ENCODE measurements at places on chromosomes 16 and 17.

GRCh38 chr17:29189355-29189754 is 9.2 kb upstream of the MYO18A start:
- no peak for DNase-seq

- no peak for DNase-seq
These were observed 15.0 kb upstream of the CBX8 start for GRCh38 chr17:79811868-79812352.

DNA sequence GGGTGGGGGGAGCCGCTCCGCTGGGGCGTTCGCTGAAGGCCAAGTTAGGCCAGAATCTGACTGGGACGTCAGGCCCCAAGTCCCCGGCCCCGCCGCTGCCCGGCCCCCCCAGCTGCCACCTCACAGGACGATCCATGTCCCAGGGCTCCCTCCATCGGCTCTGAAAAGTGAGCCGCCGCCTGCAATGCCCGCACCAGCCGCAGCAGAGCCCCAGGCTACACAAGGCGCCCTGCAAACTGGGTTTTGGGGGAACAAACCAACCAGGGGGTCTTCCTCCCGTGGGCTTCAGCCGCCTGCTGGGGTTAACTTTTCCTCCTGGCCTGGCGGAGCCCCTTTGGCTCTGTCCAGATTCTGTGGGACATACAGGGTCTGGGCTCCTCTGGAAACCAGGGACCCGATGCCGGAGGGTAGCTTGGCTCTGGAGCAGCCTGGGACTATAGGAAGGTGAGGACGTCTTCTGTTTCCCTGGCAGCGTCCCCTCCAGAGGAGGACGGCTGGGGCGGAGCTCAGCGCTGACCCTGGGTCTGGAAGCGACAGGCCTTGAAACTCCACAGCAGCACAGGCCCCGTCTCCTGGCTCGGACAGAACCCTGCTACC is 835 bp downstream of the NME4 start:
- no peak for DNase-seq

DNA sequence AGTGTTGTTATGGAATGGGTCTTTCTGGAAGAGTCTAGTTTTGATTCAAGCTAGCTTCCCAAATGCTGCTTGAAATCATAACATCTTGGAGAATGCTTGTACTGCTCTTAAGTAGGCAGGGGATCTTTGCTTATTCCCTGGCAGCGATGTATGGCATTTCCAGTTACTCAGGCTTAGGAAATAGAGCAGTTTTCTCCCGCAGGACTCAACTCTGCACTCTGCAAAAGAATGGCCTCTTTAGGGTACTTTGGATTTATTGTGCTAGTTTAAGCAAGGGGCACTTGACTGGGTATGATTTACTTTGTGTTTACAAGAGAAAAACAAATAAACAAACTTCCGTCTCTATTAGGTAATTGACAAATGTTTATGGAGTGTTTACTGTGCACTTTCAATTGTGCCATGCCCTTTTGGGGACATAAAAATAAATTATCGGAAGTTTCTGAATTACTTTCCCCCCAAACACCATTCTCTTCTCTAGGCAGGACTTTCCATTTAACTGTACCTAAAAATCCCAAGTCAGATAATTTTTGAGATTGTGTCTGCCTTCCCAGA is 164.0 kb downstream of the MAP2K6 start:
- no peak for DNase-seq

GRCh38 chr17:58269557-58270291 is 11.0 kb downstream of the MPO start:
- no peak for DNase-seq

GRCh38 chr17:33316746-33317145 is 23.7 kb upstream of the ASIC2 start:
- DNase-seq, result no peak

GRCh38 chr16:64754279-64754678 is 367.6 kb downstream of the CDH11 start:
- DNase-seq, result no peak

GRCh38 chr16:28317040-28317880 is 24.9 kb downstream of the SBK1 start:
- peak; percentile 79 for DNase-seq

DNA sequence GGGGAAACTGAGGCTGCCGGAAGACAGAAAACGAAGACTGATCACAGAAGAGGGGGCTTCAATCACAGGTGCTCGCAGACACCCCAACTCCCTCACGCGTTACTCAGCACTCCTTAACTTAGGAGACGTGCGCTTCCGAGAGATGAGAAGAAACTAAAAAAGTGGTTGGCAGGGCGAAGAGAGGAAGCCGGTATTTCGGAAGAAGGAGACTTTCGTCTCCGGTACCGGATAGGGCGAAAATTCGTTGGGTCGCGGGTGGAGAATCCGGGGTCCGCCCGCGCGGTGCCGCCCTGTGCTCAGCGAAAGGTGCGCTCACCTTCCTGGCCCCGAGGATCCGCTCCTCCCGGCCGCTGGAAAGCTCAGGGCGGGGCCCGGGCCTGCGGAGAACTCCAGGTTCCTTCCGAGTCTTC is 917 bp upstream of the TBX2 start:
- DNase-seq, result no peak

DNA sequence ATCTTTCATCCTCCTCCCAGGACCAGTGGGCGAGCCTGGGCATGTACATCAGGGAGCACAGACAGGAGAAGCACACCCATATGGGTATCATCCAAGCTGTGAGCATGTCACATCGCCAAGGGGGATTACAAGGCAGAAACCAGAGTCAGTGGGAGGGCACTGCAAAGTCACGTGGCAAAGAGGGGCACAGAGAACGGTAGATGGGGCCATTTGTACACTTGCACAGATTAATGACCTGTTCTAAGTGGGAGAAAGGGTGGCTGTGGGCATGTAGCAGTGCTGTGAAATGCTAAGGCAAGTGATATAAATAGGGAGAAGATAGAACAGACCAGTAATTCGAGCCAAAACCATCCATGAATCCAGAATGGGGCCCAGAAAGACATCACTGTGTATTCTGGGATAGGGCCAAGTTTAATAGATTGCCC is 265.0 kb downstream of the CPPED1 start:
- no peak for DNase-seq

DNA sequence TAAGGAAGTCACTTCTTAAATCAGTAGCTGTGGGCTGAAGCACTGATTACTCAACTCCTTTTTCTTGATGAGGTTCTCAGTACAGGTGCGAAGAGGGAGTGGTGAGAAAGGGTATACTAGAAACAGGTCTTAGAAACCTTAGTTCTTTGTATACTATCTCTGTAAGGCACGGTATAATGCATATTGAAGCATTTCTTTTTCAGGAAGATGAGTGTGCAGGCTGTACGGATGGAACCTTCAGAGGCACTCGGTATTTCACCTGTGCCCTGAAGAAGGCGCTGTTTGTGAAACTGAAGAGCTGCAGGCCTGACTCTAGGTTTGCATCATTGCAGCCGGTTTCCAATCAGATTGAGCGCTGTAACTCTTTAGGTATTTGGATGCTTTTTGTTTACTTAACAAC is 39.2 kb downstream of the CYLD start:
- DNase-seq, result peak; percentile 36

DNA sequence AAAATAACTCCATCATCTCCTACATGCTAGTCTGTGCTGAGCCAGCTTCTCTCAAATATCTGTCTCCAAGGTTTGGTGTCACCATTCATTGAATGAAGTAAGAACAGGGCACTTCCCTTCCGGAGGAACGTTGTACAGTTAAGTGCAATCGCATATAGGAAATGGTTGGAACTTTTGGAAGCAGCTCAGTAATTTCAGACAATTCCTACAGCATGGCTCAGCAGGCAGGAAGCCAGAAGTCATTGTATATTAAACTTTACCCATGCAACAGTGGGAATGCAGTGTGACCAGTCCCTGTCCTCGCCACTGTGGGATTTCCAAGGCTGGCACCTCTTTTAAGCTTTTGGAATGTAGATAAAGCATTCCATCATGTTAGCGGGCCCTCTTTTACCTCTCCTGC is 51.1 kb upstream of the MYH2 start:
- no peak for DNase-seq

- DNase-seq, result no peak
These were observed 5.8 kb upstream of the GSE1 start for GRCh38 chr16:85607321-85607765.

GRCh38 chr17:28145348-28145747 is 102.9 kb downstream of the NLK start:
- no peak for DNase-seq

- peak; percentile 12 for DNase-seq
These were observed 29.4 kb downstream of the TANC2 start for GRCh38 chr17:62995377-62995885.

DNA sequence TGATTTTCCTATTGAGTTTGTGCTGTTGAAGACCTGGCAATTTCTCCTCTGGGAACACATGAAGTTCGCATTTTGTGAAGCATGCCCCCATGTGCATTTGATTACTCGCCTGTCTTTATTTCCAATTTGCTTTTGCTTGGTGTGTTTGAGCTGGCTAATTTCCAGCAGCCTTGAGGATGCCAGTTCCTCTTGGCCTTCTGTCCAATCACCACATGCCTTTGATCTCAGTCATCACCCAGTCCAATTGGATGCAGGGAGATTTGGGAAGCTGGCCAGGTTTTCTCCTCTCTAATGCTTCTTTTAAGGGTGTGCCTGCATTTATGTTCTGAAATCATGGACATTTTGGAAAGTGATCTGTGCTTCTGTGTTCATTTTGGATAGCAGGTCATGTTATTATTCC is 3.8 kb upstream of the TMEM100 start:
- no peak for DNase-seq

- no peak for DNase-seq
These were observed 44.2 kb upstream of the HNF1B start for GRCh38 chr17:37789021-37789565.

- no peak for DNase-seq
These were observed 3.4 kb upstream of the PNPO start for GRCh38 chr17:47937941-47938340.

GRCh38 chr17:17682293-17682736 is 1.1 kb downstream of the RAI1 start:
- peak; percentile 33 for DNase-seq

DNA sequence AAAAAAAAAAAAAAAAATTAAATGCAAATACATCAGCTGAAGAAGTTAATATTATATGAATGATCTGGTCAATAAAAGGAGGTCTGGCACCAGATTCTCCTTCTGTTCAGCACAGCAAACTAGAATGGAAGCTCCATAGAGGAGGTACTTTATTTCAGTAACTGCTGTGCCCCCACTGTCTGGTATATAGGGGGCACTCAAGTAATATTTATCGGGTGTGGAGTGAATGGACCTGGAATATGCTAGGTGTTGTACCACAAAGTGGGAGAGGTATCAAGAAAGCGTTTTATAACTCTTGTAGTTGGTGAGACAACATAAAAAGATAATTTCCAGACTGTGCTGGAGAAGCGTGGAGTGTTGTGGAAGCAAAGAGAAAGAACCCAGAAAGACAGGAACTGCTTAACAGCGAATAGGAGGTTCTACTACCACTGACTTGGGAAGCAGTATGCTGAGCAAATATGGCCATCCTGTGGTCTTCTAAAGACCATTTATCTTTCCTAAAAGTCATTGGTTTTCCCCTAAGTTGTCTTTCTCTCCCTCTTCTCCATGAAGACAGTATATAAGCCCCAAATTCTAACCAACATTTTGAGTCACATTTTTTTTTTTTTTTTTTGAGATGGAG is 12.2 kb upstream of the PRKCA start:
- DNase-seq, result no peak

- DNase-seq, result no peak
These were observed 95.2 kb upstream of the SEC14L1 start for GRCh38 chr17:77045441-77046041.

GRCh38 chr16:73166947-73167550 is 119.1 kb upstream of the ZFHX3 start:
- DNase-seq, result no peak

DNA sequence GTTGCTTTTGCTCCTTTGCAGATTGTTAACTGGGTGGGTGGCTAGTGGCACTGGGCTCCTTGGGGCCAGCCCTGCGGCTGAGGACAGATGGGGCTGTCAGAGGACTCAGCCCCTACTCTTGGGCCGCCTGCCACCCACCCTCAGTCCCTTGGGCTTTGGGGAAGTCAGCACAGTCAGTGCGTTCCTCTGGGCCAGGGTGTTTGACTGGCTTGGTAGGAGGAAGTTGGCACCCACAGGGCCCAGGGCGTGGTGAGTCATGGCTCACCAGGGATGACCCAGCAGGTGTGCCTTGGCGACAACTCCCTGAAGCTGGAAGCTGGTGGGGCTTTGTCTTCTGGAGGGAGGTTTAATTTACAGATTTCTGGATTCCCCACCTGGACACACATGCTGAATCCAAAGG is 32.4 kb downstream of the HAPSTR1 start:
- no peak for DNase-seq

GRCh38 chr16:14549789-14550153 is 80.3 kb downstream of the PARN start:
- no peak for DNase-seq

DNA sequence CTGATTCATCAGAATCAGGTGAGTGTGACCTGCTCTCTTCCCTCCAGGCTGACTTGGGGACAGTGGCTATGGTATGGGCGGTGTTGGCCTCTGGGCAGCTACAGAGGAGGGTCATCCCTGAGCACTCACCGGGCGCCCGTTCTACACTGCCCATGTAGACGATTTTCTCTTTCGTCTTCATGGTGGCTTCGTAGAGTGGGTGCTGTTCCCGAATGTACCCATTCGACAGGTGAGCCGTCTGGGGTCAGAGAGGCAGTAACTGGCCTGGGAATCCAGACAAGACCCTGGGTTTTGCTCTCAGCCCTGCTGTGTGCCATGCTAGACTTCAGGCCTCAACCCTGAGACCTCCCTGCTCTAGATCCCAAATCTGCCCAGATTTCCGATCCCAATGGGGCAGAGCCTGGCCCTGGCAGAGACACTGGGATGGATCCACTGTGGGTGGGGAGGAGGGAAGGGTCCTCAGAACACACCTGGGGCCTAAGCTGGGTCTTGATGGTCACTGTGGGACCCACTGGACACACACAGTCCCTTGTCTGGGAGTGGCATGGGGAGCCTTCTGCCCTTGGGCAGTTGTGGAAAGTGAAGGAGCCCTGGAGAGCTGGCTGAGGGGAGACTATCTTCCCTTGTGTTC is 13.2 kb downstream of the USP6 start:
- DNase-seq, result no peak

GRCh38 chr17:56231693-56232092 is 78.4 kb downstream of the ANKFN1 start:
- no peak for DNase-seq

DNA sequence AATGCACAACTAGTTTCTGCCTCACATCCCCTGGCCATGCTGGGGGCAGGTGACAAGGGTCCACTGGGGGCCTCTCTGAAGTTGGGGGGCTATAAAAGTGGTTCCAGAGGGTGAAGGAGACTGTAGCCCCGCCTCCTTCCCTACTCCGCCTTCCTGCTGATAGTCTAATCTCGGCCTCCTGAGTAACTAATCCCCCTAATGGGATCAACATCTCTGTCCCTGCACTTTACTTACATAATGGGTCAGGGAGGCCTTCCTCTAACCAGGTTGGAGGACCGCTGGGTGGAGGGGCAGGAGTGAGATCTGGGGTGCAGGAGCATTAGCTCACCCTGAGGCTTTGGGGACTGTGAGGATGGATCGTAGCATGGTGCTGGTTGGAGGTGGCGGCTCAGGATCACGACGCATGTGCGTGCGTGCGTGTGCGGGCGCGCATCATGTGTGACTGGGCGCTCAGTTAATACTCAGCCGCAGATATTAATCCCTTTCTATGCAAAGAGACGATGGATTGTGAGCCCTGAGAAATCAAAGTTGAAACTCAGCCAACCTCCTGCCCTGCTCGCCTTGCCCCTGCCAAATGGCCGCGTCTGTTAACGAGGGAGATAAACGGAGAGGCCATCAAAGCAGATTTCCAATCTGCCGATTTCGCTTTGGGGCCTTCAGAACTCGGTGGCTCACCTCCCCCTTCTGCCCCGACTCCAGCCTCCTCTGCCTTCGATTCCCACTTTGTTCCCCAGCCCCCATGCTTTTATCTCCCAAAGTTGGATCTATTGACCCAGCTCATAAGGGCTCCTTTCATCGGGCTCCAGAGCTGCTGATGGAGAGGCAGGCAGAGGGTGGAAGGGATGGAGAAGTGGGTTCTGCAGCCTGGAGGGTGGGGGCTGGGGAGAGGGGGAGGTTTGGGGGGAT is 107.3 kb downstream of the SDK2 start:
- no peak for DNase-seq

Measured in CD4-positive, alpha-beta T cell treated with Interleukin-2 at 100 ng/mL for 4 hours (primary cell).